Activated T-cell treated with anti-CD3 and anti-CD28 coated beads, Interleukin-2, amount 50 U/mL, for 72 hours (primary cell): ENCODE measurements at places on chromosomes 2 and 18. TPM values are rescaled to one million over a fixed set of nuclear protein-coding genes. Genes with fewer than 3 reads are reported as not detected.

DNA sequence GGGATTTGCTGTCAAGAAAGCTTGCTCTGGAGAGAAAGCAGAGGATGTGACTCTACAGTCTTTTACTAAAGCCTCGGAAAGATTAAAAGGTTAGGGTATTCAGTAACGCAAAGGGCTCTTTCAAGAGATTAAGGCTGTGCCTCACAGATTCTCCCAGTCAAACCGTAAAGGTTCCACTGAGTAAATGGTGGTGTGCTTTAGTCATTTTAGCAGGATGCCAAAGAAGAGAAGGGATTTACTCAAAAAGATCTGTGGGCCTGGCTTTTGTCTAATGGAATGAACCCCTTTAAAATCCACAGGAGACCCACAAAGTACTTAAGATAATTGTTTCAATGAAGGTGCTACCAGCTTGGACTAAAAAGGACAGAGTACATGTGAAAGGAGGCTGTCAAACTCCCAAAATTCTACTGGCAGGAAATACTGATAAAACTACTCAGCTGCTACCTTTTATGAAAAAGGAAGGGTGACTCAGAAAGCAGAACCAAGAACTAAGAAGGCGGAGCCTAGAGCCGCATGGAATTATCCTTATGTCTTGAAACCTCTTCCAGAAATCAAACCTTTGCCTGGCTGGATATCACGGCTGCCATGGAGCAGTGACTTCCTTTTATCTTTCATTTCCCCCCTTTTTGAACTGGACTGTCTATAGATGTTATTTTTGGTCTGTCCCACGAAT is 670.2 kb upstream of the ZEB2 start:
- DNase-seq = no peak

DNA sequence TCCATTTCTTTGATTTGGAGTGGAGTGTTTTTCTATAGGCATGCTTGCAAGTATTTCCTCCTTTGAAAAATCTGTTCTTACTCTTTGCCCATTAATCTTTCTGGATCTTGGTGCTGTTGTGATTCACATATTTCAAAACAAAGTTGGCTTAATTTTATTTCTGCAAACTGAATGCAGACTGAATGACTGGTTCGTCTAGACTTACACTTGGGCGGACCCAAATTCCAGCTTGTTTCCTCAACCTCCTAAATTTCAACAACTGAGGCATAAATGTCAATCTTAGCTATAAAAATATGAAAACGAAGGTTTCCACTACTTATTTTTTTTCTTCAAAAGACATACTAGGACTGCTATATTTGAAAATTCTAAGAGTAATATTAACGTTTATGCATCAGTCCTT is 59.0 kb downstream of the ANKRD44 start:
- no peak for DNase-seq

DNA sequence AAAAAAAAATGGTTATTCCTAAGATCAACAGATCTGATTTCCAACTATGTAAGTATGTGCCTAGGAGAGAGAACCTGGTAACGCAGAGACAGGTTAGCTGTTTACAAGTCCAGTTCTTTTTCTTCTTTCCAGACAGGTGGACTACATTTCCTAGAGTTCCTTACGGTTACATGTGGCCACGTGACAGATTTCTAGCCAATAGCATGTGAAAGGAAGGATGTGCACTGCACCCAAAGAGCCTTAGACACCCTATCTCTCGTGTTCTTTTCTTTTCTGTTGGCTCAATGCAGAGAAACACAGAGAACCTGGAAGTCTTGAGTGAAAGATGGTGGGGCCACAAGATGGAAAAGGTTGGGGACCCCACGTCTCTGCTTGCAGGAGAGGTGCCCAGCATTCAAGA is 375.9 kb downstream of the TNS1 start:
- no peak for DNase-seq

CXCR2 gene
- 0.48 TPM for total RNA-seq

GRCh38 chr18:58761241-58761969 is 90.1 kb downstream of the MALT1 start:
- no peak for DNase-seq

- DNase-seq = peak; percentile 47
Measured at GRCh38 chr2:10124538-10125045, 2.1 kb downstream of the RRM2 start.

DNA sequence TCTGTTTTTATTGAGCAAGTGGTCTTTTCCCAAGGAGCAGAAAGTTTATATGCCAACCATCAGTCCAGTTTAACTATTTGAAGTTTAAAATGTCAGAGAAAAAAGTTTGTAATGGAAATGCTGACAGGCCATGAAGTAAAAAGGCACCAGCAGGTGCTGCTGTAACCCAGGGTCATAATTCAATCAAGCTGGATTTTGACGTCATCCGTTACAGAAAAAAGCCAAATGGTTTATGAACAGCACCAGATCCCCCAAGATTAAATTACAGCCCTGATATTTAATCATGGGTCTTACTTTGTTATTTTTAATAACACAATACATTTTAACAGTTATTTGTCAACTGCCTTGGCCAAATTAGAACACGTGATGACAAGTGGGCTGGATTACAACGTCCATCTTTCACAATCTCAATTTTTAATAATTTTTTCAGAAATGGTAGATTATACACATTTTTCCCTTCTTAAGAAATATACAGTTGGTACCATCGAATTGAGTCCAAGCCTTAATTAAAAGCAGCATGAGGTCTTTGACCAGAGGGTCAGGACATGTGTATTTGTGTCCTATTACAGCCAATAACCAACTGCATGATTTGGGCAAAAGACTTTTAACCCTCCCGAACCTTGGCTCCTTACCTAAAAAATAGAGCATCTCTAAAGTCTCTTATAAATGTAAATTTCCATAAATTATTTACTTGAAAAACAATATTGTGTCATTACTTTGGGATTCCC is 10.0 kb downstream of the TCF4 start:
- no peak for DNase-seq

DNA sequence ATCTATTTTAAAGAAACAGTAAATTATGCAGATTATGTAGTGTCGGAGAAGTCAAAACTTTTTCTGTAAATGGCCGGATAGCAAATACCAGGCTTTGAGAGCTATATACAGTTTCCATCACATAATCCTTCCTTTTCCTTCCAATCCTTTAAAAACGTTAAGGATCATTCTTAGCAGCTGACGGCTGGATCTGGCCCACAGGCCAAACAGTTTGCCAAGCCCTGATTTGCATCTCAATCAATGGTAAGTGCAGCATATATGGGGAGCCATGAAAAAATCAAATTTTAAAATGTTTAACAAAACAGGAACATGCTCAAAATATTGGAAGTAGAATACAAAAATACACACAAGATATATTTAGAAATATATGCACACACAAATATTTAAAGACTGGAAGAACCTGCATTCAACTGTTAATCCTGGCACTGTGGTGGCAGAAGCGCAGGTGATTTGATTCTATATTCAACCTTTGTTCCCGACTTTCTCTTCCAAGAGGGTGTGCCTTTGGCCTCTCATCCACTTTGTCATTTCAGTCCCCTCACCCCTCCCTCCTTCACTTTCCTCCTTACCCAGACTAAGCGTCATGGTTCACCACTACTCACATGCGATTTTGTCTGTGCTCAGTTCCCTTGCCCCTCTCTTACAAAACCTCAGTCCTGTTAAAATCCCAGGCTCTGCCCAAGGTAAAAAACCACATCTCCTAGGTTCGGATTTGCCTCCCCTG is 27.3 kb downstream of the NDUFA10 start:
- no peak for DNase-seq

- no peak for DNase-seq
Measured at GRCh38 chr2:109427661-109428091, 186.1 kb downstream of the SEPTIN10 start.

DNA sequence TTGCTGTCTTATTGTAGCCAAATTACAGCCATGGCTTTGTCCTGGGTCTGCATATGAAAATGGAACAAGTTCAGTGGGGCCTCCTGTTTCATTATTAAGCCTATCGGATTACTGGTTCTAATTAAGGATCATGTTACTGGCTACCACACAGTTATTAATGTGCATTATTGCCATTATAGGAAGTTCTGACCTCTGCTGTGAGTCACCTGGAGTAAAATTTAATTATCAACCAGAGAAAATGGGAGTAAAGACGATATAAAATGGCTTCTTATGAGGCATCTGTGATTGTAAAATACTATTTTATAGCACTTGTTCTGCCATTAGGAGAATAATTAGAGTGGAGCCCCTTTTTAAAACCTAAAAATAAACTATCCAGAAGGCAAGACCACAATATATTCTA is 143.3 kb upstream of the ITGB6 start:
- DNase-seq = no peak

DNA sequence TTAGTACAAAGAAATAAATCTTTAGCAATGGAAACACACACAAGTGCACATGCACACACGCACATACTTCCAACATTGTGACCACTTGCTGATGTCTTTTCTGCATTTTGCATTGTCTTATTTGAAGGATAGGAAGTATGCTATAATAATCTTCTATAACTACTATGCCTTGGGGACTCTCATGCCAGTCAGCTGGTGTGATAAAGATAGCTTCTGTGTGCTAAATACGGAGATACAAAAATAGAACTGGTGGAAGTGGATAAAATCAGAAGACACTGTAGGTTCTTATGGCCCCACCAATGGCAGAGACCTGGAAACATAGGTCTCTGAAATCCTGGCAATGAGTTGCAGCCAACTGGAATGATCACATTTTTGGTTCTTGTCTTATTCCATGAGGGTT is 31.5 kb upstream of the RASGRP3 start:
- no peak for DNase-seq

GRCh38 chr2:126719833-126720351 is 63.9 kb downstream of the GYPC start:
- DNase-seq = no peak

DNA sequence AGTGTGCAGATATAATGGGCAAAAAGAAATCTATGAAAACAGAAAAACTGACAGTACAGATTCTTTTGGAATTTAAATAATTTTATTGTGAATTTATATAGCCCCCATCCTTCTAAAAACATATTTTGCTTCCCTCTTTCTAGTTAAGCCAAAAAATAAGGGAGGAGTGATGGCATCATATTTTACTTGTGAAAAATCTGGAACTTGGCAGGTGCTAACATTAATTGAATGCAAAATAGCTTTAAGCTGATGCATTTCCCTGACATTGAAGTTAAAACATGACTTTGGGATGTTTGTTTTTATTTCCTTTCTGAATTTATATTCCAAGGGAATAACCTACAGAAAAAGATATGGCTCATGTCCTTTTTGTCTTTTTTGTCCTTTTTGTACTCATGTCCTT is 82.6 kb upstream of the RBM44 start:
- no peak for DNase-seq

DNA sequence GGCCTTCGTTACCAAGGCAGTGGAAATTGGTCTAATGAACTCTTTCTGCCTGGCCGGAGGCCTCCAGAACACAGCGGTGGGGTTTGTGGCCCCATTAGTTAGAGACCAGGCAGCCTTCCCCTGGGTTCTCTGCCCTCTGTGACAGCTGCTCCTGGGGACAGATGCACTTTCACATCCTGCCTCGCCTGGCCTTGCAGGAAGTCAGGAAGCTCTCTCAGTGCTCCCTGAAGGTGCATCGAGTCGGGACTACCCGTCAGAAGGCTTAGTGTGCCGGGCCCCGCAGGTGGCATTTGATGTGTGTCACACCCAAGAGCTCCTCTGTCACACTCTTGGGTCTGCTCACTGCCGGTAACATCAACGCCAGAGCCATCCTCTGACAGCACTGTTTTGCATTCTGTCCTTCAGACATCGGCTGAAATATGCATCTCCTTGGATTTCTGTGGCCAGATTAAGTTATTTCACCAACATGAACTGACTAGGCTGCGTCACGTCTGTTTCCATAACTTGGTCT is 158.3 kb downstream of the LDLRAD4 start:
- peak; percentile 82 for DNase-seq

- no peak for DNase-seq
Measured at GRCh38 chr2:143824791-143825190, 695.1 kb downstream of the ZEB2 start.

PROC gene
- not detected for total RNA-seq
